ENCODE measurements at places on chromosomes 1 and 21.
A peak's percentile ranks its signal among the peaks of the same experiment; 100 is the strongest.

DNA sequence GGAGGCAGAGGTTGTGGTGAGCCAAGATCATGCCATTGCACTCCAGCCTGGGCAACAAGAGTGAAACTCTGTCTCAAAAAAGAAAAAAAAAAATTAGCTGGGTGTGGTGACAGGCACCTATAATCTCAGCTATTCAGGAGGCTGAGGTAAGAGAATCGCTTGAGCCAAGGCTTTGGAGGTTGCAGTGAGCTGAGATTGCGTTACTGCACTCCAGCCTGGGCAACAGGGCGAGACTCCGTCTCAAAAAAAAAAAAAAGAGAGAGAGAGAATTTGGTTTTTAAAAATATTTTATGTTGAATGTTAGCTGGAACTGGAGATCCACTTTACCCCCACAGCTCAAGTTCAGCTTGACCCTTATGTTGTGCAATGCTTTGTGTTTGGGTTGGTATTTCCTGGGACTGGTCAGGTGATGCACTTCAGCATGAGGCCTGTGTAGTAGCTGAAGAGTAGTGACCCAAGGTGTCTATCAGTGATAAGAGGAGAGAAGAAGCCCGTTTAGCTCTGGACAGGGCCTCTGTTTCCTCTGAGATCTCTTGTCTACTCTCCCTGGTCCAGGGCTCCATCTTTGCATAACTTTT is 36.8 kb upstream of the MACF1 start:
- DNase-seq, result no peak

DNA sequence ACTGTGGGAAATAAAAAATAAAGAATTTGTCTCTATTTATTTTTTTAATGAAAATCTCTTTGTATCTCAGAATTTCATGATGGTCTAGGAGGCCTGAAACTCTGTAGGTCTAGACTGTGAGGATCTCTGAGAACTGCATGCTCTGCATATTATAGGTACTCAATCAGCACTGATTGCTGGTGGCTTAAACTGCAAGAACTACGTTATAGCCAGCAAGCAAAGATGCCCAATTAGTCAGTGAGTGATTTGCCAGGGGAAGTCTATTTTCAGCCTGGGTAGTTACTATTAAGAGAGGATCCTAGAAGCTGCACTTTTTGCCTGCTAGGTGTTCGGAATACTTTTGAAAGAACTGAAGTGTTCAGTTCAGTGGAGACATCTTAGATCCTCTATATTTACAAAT is 87.4 kb downstream of the GPR52 start:
- no peak for DNase-seq

DNA sequence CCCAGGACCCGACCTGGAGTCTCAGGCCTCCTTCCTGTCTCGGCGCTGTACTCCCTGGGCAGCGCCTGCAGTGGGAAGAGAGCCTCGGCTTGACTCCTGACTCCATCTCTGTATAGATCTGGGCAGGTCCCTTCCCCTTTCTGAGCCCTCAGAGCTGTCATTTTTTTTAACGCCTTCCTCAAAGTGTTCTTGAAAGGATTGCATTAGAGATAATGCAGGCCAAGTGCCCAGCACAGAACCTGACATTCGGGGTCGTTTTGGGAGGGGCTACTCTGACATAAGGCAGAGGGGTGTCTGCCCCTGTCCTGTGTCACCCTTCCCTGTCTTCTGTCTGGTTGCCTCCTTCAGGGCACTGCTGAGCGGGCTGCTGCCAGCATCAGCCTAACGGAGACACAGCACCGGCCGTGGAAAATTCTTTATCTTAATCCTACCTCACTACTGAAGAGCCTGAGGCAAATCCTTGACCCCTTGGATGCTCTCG is 271.6 kb downstream of the TRABD2B start:
- no peak for DNase-seq

- DNase-seq, result no peak
These were observed 38.1 kb downstream of the GNPAT start for GRCh38 chr1:231279081-231279480.

GRCh38 chr1:163561580-163562295 is 240.0 kb downstream of the NUF2 start:
- peak; percentile 79 for DNase-seq

GRCh38 chr1:161223805-161224694 is 622 bp upstream of the APOA2 start:
- DNase-seq, result no peak

GRCh38 chr1:191662746-191663145 is 495.5 kb upstream of the RGS18 start:
- no peak for DNase-seq

DNA sequence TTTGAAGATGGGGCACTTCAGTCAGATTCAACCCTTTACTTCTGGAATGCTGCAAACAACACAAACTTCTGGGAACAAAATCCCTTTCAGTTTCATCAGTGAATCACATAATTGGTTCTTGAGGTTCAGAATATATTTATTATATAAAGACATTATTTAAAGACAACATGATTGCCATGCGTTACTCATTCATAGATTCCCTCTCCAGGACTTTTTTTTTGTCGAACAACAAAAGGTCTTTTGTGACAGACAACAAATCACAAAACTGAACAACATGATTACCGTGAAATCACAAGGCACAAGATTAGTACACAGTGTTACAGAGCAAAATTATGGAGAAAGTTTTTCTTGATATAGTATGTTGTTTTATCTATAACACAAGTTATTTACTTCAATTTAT is 1815.0 kb downstream of the NCAM2 start:
- DNase-seq, result no peak

DNA sequence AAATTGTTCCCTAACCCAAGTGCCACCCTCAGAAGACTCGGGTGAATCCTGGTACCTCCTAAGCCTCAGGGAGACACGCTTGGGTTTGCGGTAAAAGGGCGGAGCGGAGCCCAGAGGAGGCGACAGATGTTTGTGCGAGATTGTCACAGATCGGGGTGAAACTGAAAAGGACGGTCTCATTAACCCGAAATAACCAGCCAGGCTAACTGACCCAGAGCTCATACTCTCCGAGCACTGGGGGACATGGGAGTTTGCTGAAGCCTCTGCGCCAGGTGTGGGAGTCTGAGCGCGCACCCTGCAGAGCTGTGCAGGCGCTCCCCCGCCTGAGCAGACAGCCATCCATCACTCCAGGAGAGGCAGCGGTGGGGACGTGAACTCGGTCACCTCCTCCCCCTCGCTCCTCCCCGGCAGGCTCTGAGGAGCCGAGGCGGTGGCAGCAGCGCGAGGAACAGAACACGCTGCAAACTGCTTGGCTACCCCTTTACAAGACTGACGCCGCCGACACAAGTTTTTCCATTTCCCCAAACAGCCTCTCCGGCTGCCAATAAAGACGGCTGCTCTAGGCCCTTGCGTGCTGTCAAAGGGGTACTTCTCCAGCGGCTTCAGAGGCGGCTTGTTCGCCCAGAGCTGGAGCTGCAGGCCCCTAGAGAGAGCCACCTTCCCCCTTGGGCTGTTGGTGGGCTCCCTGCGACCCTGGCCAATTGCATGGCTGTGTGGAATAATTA is 43.5 kb downstream of the RRAGC start:
- no peak for DNase-seq

DNA sequence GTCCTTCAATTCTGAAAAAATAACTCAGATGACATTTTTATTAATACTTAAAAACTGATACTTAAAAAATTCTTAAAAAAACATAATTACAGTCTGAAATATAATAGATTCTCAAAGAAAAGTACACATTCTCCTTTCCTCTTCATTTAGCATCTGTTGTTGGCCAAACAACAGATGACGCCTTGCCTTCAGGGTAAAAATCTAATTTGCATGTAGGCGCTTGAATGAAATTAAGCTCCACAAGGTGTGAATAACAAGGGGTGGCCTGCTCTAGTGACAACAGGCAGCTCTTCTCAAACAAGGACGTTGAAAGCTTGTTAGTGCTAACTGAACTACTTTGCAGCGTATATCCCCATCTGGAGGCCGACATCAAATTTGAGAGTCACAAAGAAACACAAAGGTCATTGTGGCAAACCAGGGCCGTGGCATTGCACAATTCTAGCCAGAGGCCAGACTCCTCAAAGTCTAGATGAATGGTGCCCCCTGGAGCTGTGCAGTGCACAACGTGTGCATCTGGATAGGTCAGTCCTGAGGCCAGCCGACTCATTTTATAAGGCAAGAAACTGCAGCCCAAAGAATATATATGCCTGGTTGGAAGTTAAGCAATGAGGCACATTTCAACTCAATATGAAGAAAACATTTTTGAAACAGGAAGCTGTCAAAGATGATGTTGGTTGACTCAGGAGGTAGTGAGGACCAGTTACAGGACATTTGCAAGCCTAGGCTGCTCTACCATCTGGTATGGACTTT is 459.2 kb upstream of the RUNX1 start:
- DNase-seq, result no peak

DNA sequence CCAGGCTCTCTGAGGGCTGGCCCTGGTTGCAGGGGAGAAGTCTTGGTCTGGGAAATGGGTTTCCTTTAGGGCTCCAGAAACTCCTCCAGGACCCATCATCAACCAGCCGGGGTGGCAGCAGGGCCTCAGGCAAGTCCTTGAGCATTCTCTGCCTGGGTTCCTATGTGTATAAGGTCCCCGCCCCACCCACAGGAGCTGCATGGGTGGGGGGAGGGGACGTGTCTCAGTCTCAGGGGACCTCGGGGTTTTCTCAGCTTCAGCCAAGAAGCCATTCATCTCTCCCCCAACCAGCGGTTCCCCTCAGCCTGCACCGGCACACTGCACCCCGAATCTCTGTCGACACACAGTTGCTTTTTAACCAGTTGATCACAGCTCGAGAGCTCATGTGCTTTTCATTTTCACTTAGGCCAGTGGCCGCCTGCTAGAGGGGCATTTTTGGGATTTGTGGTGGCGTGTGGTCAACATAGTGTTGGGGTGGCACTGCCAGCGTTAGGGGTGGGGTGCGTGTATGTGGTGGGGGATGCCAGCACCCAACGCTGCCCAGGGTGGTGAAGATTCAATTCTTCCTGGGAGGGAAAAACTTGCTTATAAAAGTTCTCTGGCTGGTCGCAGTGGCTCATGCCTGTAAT is 6.5 kb downstream of the RUNX3 start:
- no peak for DNase-seq

DNA sequence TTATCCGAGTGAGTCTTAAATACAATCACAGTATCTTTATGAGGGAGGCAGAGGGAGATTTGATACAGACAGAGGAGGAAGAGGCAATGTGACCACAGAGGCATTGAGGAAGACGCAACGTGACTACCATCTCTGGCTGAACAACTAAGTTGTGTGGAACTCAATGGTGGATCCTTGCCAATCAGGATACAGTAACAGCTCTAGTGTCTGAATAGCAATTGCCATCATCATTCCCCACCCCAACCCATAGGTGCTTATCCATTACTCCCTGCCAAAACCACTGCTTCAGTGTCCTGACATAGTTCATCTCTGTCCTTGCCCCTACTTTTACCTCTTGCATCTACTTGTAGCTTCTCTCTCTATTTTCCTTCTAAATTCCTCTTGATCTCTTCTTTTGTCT is 20.5 kb upstream of the RHBDL2 start:
- DNase-seq, result no peak

DNA sequence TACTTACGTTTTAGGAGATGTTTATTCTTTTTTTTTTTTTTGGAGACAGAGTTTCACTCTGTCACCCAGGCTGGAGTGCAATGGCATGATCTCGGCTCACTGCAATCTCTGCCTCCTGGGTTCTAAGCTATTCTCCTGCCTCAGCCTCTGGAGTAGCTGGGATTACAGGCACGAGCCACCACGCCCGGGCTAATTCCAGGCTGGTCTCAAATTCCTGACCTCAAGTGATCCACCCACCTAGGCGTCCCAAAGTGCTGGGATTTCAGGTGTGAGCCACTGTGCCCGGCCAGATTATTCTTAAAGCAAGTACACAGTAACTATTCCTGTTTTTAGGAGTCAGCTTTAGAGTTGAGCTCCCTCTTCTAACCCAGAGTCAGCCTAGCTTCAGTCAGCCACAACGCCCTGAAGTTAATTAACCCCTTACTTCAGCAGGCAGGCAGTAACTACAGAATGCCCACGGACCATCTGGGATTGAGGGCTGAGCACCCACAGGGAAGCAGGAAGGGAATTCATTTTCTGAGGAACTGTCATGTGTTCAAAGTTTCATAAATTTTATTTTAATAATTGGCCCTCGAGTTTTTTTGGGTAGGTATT is 5.3 kb upstream of the ID3 start:
- no peak for DNase-seq

Data from NCI-H345 (cell line).